ENCODE measurements at places on chromosomes 6 and 20.

DNA sequence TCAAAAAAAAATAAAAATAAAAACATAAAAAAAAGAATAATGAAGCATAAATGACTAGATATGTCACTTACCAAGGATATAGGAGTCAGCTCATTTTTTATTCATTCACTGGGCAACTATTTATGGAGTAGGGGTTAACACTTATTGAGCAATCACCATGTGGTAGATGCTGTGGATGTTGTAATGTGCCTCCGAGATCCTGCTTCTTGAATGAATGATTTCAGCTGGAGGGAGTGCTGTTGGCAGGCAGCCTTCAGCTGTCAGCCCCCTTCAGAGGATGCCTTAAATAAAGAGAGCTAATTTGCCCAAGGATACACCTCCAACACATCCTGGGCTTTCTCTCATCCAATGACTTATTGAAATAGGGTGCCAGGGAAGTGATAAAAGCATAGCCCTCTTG lies 229.5 kb upstream of the DTNBP1 start:
- no peak for DNase-seq

- no peak for DNase-seq
Measured at GRCh38 chr20:21063276-21063675, 42.9 kb downstream of the LINC00237 start.

GRCh38 chr6:131867744-131868143 lies 59.9 kb downstream of the ENPP1 start:
- DNase-seq = no peak

GRCh38 chr6:142380626-142381025 lies 78.8 kb downstream of the ADGRG6 start:
- no peak for DNase-seq

DNA sequence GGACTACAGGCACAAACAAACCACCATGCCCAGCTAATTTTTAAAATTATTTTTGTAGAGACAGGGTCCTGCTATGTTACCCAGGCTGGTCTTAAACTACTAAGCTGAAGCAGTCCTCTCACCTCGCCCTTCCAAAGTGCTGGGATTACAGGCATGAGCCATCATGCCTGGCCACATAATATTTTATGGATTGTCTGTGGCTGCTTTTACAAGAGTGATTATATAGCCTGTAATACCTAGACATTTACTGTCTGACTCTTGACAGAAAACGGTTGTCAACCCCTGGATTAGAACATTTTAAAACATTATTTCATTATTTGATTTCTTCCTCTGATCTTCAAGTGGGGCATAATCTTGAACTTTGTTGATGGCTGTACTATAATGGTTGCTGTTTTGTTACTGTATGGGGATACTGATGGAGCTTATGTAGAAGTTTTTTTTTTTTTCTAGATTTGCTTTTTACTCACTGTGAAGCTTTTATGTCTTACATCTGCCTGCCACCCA lies 14.3 kb downstream of the PARD6B start:
- DNase-seq = no peak

GRCh38 chr6:56143796-56144195 lies 103.6 kb downstream of the COL21A1 start:
- no peak for DNase-seq

- DNase-seq = no peak
Measured at GRCh38 chr6:90790696-90791095, 203.8 kb upstream of the MAP3K7 start.

- DNase-seq = no peak
Measured at GRCh38 chr6:111841822-111842221, 31.4 kb downstream of the FYN start.

DNA sequence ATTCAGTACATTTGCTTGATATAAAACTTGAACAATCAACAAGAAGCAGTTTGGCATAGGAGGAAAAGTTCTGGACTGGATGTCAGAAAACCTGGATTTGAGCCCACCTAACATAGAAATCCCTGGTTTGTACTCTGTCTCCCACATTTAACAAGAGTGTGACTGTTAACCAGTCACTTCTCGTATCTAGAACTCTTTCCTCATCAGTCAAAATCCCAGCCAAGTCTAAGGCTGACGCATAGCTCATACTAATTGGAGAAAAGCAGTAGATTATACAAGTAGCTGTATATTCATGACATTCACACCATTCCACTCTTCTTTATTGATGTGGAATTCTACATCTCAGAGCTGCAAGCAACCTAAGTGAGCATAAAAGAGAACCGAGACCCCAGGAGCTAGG lies 222.7 kb downstream of the PHACTR1 start:
- no peak for DNase-seq

DNA sequence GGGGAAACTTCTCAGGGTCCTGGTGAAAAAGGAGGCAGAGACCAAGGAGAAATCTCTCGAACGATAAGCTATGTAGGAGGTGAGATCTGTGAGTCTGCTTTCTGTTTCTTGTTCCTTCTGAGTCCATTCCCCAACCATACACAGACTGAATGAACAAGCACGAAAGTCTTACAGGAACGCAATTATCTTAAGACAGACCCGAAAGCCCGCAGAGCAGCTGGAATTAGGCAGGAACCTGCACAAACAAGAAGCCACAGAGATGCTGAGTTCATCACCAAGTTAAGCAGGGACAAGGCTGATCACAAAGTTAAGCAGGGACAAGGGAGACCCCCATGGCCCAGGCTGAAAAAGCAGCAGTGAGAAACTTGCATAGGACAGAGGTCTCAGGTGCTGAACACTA lies 21.4 kb upstream of the NELFCD start:
- no peak for DNase-seq

DNA sequence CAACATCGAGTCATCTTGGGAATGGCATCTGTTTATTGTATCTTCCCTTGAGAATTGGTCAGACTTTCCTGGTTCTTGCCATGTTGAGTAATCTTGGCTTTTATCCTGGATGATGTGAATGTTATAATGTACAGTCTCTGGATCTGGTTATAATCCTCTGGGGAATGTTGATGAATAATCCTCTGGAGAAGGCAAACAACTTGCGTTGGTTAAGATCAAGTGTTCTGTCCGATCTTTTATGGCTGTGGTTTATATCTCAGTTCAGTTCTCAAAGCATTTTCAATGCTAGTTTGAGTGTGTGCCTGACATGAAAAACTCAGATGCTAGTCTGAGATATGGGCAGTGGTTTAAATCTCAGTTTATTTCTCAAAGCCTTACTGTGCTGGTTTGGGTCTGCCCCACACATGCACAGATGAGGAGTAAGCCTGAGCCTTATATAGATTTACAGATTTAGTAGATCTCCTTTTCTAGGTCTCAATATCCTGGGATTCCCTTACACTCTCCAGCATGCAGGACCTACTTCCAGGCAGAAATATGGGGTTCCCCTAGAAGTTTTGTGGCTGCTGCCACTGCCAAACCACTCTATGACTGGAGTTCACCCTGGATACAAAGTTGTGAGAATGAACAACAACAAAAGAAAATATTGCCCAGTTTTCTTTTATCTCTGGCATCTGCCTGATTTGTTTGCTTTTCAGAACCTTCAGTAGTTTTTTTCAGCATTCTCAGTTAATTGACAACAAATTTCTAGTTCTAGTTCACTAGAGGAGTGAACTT lies 191.8 kb upstream of the MAN1A1 start:
- no peak for DNase-seq

- DNase-seq = no peak
Measured at GRCh38 chr6:41036601-41037000, 2.4 kb downstream of the UNC5CL start.

- DNase-seq = no peak
Measured at GRCh38 chr20:18585134-18585533, 2.7 kb upstream of the DTD1 start.

- no peak for DNase-seq
Measured at GRCh38 chr6:38367231-38367630, 272.5 kb downstream of the BTBD9 start.

- peak; percentile 94 for DNase-seq
Measured at GRCh38 chr6:43013843-43014433, at the start of the genes KLHDC3 and MEA1. TSS of gene KLHDC3 (plus strand) at chr6:43014249. CDS start at chr6:43017193, 2,944 bp downstream. TSS of gene MEA1 (minus strand) at chr6:43013946. CDS start at chr6:43013813, 133 bp downstream.

- no peak for DNase-seq
Measured at GRCh38 chr20:46219920-46220319, 88.4 kb downstream of the CDH22 start.

DNA sequence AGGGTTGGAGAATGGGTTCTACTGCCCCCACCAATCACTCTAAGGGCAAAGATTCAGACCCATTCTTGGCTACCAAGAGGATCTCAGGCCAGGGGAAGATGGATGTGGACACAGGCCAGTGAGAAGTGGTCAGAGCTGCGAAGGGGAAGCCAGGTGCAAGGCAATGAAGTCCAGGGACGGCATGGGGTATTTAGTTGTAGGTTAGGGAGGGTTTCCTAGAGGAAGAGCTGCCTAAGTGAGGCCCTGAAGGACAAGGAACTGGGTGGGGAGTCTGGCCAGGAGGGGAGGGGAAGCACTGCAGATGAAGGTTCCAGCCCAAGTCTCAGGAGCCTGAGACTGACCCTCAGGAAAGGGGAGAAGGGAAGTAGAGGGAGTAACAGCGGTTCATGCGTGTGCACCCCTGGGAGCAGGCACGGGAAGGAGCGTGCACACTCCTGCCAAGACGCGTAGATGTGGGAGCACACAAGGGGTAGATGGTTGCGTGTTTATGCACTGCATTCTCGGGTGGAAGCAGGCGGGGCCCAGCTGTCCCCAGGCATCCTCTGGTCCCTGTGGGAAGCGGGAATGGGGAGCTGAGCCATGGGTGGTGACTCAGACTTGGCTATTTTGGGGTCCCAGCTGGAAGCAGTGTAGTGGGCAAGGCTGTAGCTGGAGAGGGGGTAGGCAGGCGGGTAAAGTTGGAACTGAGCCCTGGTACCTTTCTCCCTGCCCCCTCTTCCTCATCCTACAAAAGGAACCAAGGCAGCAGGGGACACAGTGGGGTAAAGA lies 3.3 kb downstream of the ACTL10 start:
- no peak for DNase-seq

GRCh38 chr20:19256085-19256484 lies 43.6 kb downstream of the SLC24A3 start:
- no peak for DNase-seq

- no peak for DNase-seq
Measured at GRCh38 chr6:108565091-108565766, 4.5 kb downstream of the FOXO3 start.

DNA sequence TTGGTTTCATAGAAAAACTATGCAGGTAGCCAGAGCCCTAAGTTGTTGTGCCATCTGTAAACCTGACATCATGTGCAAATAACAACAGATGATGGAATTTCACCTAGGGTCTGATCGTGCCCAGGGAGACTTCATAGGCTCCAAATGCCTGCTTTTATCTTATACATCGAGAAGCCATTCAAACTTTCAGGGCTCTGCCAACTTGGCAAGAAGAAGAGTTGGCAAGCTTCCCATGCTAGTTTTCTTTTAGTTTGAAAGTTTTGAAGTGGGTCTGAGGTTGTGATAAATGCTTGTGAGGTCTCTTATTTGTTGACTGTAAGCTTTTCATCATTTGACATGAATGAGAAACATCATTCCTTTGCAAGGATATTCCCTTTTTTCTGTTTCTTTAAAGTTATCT lies 175.4 kb upstream of the FLRT3 start:
- DNase-seq = no peak
